Calu3 (cell line): ENCODE measurements at places on chromosomes 12 and 14. TPM values are rescaled to one million over a fixed set of nuclear protein-coding genes. Genes with fewer than 3 reads are reported as not detected.

- peak overlapping the region; percentile 57 for H3K4me3 ChIP-seq
- peaks cover 92% of the 10 kb centered on the region for H3K27me3 ChIP-seq
- peaks cover 8% of the 10 kb centered on the region for H3K4me1 ChIP-seq
Measured at GRCh38 chr14:32939254-32940065, 781 bp downstream of the NPAS3 start.

- H3K4me1 ChIP-seq, result no peaks in the 10 kb centered on the region
- DNase-seq, result no peak
- H3K36me3 ChIP-seq, result no peaks in the 10 kb centered on the region
- no peaks in the 10 kb centered on the region for H3K27me3 ChIP-seq
Measured at GRCh38 chr14:78790271-78790670, 620.1 kb downstream of the NRXN3 start.

Gene PGF
- 1.2 and 2.1 TPM in 2 replicates for total RNA-seq

Gene ADAMTS20
- not detected in 2 replicates for total RNA-seq

Gene CD69
- total RNA-seq, result 1.7 and 2.6 TPM in 2 replicates

Gene HOXC11
- not detected in 2 replicates for total RNA-seq

Gene C12orf50
- 0.33 TPM in 1 of 2 replicates, not detected in the other for total RNA-seq
